CD4-positive, alpha-beta T cell treated with Interleukin-17A for 1 hour (primary cell): ENCODE measurements at places on chromosomes 11 and 22.

DNA sequence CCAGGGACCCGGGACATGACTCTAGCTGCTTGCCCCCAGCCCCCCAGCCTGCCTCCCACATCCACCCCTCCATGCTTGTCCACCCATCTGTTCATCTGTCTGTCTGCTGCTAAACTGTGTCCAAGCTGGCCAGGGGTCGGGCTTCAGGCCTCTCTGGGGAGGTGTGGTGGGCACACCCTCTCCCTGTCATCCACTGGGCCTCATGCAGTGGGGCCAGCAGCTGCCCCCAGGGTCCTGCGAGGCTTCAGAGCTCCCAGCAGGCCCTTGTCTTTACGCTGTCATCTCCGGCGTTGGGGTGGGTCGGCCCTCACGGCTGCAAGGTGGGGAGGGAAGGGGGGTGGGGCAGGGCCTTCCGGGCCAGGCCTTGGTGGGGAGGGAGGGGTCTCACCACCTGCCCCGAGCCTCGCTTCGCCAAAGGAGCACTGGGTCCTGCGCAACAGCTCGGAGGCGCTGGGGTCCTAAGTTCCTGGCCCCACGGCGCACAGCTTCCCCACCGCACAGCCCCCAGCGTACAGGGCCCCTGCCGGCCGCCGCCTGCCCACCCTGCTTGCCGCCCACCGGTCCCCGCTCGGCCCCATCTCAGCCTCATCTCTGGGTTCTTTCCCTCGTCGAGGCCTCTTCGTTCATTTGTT is 26.7 kb downstream of the MOB2 start:
- no peak for DNase-seq

- no peak for DNase-seq
Observed at GRCh38 chr22:41302021-41302767, 869 bp downstream of the ZC3H7B start.

DNA sequence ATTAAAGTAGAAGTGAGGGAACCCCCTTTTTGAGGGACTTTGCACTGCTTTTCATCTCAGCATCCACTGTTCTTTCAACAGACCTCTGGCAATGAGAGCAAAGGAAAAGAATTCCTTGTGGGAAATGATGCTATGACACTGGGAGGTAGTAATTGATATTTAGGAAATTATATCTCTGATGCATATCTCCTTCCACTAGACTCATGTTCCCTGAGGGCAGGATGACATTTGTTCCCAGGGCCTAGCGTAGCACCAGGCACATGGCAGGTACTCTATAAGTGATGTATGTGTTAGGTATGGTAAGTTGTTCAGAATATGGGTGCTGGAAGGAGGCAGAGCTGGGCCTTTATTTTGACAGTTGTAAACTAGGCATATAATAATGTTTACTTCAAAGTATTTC is 142.9 kb downstream of the CCDC81 start:
- no peak for DNase-seq

DNA sequence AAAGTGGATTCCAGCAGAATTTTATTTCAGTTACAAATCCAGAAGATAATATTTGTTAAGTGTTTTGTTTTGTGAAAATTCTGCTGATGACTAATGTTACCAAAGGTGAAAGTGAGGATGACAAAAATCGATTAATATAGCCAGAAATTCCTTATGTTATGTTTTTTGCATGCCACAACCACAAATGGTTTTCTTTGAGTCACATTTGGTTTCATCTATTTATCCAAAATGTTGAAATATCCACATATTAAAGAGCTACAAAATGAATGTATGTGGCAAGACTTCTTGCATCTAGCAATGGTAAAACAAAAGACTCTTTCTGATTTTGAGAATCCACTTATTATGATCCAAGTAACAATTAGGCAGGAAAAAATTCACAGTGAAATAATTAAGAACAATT is 150.1 kb upstream of the LRRC4C start:
- DNase-seq = no peak

DNA sequence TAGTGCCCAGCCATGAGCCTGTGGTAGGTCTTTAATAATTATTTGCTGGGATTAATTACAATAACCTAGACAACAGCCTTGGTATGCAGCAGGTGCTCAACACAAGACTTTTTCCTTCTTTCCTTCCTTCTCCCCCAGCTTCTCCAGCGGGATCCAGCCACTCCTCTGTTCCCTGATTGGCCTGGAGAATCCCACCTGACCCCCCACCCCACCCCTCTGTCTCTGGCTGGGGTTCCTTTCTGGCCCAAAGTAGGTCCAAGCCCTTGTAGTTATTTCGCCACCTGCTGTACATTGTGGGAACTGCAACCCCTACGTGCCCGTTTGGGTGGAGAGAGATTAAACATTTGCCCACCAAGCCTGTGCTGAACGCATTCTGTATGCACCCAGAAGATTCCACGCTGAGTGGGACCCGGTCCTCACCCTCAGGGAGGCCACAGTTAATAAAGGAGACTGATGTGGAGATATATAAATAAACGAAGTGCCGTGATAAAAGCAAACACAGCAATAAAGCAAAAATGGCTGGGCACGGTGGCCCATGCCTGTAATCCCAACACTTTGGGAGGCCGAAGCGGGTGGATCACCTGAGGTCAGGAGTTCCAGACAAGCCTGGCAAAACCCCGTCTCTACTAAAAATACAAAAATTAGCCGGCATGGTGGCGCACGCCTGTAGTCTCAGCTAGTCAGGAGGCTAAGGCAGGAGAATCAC is 32.1 kb upstream of the DGKZ start:
- DNase-seq = peak; percentile 82

DNA sequence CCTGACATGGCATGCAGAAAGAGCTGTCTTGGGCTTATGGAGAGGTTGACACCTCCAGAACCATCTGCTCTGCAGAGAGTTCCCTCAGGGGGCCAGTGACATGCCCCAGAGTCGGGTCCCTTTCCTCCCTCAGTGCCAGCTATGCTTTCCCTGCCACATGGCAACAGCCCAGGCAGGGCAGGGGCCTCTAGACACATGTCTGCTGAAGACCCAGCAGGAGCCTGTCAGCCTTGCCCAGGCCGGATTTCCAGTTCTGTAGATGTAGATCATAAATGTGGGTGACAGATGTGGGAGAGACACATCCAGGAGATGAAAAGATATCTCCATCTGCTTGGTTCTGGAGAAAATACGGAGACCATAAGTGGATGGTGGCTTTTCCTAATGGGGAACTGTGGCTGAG is 25.5 kb downstream of the NAV2 start:
- no peak for DNase-seq

GRCh38 chr11:98564881-98565280 is 455.9 kb upstream of the CNTN5 start:
- no peak for DNase-seq

DNA sequence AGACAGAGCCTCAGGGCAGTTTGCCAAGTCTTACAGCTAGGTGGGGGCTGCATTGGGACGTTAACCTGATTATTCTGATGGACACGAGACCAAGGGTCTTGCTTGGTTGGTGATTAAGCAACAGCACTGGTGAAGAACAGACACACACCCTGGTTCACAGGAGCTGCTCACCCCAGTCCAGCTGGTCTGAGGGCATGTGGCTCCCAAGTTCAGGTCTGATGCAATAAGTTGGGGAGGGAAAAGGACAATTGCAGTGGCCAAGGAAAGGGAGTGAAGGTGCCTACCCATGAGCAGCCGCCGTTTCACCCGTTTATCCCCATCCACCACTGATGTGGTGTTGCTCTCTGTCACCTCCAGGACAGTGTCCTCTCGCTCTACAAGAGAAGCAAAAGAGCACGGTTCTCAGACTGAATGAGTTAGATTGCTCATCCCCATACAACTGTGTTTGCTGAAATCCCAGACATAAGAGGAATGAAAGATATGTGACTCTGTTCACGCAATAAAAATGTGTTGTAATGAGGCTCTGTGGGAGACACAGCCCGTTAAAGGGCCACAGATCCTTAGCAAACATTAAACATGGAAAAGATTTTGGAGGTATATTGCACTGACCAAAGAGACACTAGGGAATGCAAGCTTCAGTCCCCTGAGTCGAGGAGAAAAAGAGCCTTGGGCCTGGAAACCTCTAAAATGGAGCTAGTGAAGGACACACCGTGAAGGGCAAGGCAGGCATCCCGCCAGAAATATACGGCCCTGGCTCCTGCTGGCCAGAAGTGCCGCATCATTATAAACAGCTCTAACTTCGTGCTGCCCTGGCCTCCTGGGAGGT is 25.6 kb downstream of the SCUBE2 start:
- DNase-seq = no peak

GRCh38 chr22:19654338-19654987 is 59.8 kb upstream of the SEPTIN5 start:
- DNase-seq = no peak

GRCh38 chr22:19068784-19069271 is 53.4 kb downstream of the DGCR2 start:
- DNase-seq = no peak

DNA sequence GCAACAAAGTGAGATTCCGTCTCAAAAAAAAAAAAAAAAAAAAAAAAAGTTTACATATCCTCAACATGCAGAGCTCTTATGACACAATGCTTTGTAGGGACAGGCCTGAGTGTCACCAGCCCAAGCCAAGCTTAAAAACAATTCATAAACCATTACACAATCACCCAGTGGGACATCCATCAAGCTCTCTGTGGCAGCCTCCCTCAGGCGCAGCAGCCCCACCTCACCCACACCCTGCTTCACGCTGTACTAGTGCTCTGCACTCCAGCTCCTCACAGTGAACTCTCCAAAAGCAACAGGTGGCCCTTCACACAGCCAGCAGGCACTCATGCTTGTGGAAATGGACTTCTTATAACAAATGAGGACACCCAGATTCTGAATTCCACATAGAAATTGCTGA is 3.5 kb upstream of the FOXRED2 start:
- DNase-seq = no peak

- no peak for DNase-seq
Observed at GRCh38 chr11:46898396-46899095, 19.8 kb downstream of the LRP4 start.

GRCh38 chr11:76501526-76502202 is 56.8 kb downstream of the EMSY start:
- no peak for DNase-seq

GRCh38 chr11:119566319-119566718 is 143.3 kb upstream of the THY1 start:
- DNase-seq = no peak

DNA sequence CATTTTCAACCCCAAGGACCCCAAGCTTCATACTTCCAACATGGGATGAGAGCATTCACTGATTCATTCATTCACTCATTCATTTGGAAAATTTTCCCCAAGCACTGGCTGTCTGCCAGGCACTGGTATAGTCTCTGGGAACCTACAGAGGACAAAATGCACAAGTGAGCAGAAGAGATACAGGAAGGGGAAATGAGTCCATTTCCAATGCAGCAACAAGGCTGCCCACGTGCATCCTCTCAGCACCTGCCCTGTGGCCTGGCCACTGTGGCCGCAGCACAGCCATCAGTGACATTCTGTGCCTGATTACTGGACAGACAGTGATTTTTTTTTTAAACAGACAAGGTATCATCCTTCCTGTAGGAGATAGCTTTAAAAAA is 96.0 kb upstream of the PITPNB start:
- no peak for DNase-seq

GRCh38 chr22:41661088-41661487 is 27.6 kb downstream of the SNU13 start:
- no peak for DNase-seq

- no peak for DNase-seq
Observed at GRCh38 chr22:18060646-18061620, 16.9 kb upstream of the PEX26 start.

GRCh38 chr11:20873054-20873453 is 203.7 kb downstream of the NELL1 start:
- DNase-seq = no peak

- no peak for DNase-seq
Observed at GRCh38 chr11:4647766-4648165, 4.0 kb downstream of the OR51E1 start.

GRCh38 chr11:73528013-73528412 is 69.9 kb downstream of the FAM168A start:
- DNase-seq = no peak

DNA sequence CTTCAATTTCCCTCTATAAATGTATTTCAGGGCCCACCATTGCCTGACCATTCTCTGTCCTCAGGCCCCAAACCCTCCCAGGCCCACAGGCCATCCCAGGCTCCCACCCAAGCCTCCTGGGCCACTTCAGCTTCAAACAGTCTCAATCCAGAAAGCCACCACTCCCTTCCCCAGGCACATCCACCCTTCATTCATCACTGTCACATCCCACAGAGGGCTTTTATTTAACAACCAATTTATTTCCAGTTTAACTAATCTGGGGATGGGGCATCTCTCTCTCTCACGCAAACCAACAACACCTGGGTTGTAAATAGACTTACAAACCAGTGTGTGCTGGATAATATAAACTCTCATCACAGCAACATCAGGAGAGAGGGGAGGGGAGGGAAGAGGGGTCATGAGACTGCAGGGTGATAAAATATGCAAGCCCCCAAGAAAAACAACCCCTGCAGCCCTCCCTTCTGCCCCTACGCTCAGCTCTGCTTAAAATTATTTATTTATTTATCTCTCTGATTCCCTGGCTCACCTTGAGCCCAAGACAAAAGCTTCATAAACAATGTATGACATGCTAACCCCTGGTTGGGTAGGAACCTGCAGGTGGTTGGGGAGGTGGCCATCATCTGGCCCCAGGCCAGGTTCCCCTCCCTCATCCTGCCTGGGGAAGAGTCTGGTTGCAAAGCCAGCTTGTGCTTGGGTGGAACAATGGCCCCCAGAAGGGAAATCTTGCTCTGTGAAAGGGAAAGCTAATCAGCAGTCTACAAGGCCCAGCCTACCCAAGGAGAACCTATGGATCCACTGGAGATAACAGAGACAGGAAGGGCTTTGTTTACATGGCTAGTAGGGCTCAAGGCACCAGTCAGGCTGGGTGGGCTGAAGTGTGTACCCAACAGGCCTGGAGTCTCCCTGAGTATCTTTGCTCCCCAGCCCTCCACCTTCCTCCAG is 359.2 kb downstream of the BUD13 start:
- no peak for DNase-seq

DNA sequence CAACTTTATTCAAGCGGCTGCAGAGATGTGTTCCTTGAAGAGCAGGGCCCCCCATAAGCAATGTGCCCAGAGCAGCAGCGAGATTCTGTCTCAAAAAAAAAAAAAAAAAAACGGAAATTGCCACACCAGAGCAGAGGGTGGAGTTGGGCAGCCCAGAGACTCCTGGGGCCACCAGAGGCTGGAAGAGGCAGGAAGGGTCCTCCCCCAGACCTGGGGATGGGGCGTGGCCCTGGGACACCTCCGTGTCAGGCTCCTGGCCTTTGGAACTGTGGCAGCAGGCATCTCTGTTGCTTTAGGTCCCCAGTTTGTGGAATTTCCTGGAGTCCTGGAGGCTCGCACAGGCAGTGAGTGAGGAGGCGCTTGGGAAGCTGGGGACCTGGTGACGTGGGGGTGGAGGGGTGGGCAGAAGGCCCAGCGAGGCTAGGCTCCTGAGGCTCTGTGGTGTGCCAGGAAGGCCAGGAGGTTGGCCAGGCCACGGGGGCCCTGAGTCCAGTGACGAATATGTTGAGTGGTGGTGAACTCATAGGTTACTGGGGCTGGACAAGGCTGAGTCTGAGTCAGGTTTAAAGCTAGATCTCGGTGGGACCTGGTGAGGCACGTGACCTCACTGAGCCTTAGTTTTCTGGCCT is 735.6 kb downstream of the BRD1 start:
- DNase-seq = no peak

GRCh38 chr11:76702336-76703128 is 32.0 kb upstream of the LRRC32 start:
- no peak for DNase-seq
